Effector memory CD8-positive, alpha-beta T cell (primary cell): ENCODE measurements at places on chromosomes 12 and 14.
A peak's percentile ranks its signal among the peaks of the same experiment; 100 is the strongest.

- no peak for DNase-seq
Measured at GRCh38 chr14:103558071-103558882, 4.2 kb downstream of the BAG5 start.

DNA sequence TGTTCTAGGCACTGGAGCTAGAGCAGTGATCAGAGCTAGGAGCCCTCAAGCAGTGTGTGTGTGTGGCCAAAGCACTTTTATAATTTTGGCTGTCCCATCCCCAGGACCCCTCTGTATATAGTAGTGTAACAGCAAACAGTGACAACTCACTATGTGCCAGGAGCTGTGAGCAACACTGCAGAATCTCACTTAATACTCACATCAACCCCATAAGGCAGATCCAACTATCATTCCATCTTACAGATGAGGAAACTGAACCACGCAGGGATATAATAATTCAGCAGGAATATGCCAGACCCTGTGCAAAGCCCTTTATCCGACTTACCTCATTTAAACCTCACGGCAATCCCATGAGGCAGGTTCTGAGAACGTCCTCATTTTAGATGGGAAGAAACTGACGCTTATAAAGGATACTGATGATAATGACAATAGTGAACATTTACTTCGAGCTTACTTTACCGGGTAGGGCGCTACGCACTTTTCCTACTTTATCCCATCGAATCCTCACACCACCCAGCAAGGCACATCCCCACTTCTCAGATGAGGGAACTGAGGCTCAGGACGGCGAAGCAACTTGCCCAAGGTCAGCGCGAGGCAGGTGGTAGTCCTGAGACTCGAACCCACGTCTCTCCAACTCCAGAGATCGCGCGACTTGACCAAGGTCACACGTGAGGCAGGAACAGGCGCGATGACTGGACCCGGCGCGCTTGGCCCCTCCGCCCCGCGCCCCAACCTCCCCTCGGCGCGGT lies 687 bp downstream of the RAB35 start:
- no peak for DNase-seq

DNA sequence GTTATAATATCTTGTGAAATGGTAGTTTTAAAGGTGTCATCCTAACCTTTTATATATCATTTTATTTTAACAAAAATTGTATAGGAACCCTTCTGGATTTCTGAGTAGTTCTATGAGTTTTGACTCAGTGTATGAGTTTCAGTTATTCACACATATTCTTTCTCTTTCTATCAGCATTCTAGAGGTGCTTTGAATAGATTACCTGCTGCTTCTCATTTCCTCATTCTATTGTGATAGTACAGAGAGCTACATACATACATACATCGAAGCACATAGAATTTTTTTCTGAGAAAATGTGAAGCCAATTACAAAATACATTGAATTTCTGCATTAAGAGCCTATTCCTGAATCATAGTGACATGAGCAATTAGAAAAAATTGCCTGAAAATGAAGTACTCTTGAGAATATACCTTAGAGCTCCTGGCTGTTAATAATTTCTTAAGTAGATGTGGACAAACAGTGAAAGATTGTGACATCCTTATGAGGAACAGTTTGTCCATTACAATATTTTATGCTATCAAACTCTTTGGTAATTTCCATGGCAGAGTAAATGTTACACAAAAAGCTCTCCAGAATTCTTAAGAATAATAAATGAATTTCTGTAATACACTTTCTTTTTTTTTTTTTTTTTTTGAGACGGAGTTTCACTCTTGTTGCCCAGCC lies 556.6 kb downstream of the TRHDE start:
- no peak for DNase-seq

DNA sequence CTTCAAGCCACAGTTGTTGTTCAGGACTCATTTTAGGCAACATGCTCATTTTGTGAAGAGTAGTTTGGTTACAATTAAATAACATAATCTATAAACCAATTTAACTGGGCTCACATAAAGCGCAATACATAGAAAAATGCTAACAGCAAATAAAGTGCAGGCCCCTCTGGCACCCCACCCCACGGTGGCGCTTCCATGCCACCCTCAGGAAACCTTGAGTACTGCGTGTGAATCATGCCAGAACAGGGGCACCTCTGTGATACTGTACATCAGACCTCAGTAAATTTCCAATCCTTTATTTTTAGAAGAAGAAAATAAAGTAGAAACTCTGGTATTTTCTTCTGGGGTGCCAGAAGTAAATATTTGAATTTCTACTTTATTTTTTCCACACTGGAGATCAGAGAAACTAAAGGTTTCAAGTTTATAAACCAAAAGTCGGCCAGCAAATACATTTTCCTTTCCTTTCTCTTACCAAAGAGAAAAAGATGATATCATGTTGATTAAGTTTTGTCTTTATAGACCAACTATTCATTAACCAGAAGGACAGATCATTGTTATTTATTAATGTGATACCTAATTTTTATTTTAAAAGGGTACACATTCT lies 316.8 kb downstream of the PAWR start:
- DNase-seq = no peak

DNA sequence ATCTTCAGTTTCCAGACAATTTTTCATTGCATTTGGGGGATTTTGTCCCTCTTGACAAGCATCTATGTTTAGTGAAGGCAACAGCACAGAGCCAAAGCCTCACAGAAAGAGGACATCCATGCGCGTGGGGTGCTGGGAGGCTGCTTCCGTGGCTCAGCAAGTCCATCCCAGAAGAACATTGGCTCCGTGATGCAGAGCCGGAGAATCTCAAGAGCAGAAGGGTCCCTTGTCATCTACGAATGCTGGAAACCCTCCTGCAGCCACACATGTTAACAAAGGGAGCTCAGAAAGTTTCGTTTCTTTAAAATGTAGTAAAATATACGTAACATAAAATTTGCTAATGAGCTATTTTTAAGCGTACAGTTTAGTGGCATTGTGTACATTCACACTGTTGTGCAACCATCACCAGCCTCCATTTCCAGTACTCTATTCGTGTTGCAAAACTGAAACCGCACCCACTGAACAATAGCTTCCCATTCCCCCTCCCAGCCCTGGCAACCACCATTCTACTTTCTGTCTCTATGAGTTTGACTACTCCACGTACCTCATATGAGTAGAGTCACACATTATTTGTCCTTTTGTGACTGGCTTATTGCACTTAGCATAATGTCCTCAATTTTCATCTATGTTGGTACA lies 185.9 kb downstream of the TTC7B start:
- DNase-seq = no peak

GRCh38 chr12:124359671-124360581 lies 65.0 kb downstream of the RFLNA start:
- DNase-seq = no peak

GRCh38 chr14:65095633-65096205 lies 6.6 kb downstream of the MAX start:
- DNase-seq = no peak

DNA sequence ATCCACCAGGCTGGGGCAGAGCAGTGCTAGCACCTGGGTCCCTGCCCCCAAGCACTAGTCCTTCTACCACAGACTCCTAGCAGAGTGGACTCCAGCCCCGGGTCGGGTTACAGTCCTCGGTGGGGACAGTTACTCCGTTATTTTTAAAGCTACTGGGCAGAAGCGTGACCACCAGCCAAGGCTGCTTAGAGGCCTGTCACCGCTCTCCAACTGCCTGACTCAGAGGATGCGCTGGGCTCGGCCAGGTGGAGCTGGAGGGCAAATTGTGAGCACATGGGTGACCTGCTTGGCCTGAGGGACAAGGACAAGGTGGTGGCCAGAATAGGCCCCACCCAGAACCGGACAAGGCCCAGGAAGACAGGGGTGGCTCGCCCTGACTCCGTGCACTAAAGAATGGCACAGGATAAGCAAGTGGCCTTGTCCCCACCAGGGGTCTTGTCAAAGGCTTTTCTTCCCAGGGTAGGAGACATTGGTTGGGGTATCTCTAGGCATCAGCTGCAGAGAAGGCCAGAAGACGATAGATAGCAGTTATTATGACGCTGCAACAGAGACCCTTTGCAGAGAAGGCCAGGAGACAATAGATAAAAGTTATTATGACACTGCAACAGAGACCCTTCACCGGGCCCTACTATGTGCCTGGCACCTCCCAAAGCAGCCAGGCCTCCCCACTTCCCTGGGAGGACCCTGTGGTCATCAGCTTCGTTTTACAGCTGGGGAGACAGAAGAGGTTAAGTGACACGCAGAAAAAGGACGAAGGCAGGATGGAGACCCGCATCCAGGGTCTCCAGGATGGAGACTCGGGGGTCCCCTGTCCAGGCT lies 1.6 kb downstream of the ABCB9 start:
- DNase-seq = no peak

DNA sequence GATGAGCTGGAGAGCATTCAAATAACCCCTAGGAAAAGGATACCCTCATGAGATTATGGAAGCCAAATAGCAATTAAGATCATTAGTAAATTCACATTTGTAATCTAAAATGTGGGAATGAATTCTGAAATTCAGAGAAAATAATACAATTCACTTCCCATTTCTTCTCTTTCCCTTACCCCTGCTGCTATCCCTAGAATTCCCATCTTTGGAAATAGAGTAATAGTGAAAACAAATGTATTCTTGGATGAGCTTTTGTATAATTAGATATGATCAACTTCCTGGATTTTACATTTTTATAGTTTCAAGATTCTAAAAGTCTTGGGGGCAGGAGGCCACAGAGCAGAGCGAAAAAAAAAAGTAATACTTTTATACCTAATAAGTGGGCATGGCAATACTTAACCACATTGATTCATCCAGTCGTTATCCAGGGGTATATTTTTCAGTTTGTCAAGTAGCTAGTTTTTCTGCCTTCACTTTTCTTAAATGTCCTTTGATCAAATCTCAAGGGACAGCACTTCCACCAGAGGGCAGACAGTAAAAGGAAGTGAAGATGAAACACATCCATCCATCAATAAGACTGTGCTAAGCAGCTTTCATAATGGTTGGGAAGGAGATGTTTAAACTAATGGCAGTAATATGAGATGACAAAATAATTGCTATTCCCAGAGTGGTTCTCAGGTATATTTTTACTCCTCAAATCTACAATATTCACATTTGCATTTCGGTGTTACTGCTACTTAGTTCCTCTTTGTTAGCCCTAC lies 401.3 kb downstream of the DIO2 start:
- DNase-seq = no peak

DNA sequence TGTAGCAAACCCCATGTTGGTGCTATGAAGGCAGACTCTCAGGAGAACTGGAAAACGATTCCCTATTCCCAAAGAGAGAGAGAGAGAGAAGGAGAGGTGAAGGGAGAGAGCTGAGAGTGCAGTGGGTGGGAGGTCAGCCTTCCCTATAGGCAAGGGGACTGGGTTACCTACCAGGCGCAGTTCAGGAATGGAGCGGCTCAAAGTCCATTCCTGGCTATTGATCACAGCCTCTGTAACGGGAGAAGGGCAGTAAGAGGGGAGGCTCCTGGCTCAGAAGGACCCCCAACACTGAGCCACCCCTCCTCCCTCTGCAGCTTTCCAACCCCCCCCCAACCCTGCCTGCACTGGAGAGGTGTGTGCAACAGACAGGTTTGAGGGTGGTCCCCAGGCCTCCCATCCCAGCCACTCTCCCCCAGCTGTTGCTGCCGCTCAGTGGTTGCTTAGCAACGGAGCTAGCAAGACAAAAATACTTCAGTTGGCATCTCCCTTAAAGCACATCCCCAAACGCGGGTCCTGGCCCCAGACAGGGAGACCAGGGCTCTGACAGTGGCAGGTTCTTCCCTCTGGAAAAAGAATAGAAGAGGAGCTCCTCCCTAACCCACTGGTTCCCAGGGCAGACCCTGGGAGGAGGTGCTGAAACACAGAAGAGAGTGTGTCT lies 3.2 kb downstream of the AGAP2 start:
- DNase-seq = no peak

DNA sequence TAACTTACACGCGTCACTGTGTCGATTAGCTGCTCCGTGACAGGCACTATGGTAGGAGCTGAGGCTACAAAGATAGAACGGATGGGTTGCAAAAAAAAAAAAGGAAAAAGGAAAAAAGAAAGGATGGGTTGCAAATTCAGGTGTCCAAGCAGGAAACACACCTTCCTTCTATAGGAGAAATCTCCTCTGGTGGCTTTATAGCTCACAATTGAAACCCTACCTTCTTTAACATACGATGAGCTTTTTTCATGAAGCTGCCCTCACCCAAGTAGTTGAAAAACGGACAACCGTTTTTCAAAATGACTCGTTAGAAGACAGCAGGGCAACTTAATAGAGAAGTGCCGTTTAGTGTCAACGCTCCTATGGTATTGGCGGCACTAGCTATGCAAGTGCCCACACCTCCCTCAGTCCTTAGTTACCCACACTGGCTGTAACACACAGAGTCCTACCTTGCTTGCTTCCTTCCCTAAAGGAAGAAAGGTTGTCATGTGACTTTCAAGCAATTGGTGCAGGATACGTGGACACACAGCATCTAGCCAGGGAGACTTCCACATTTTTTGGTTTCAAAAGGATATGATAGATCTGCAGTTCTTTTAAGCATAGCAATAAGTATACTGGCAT lies 682 bp upstream of the TRIP11 start:
- peak; percentile 13 for DNase-seq

DNA sequence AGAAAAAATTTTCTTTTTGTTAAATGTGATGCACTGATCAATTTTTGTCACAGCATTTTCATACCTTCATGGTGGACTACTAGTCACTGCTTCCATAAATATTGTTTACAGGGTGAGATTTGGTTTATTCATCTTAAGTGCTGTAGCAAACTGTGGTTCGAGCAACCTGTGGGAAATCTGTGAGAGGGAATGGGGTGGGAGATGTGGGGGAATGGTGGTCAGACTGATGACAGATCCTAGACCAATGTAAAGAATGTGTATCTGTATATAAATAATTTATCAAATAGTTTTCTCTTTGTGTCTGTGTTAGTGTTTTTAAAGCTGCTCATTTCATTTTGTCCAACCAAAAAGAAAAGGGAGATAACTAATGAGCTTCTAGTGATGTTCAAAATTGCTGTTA lies 26.7 kb downstream of the CSRP2 start:
- DNase-seq = no peak

GRCh38 chr12:38417101-38417500 lies 100.5 kb downstream of the ALG10B start:
- no peak for DNase-seq

GRCh38 chr14:38199076-38199475 lies 8.6 kb upstream of the SSTR1 start:
- no peak for DNase-seq

DNA sequence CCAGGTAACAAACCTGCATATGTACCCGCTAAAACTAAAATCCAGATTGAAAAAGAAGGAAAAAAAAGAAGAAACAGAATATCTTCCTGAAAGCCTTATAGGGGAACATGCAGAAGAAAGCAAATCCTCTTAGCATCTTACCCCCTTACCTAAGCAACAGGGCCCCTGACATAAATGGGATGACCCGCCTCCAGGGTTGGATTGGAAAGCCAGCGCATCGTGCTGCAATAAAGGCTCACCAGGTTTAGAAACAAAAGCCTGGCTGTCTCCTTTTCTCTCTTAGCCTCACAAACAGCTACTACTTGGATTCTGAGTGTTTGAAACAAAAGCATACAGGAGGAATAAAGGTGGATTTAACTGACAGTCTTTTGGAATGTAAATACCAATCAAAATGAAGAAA lies 13.8 kb upstream of the ADCK1 start:
- no peak for DNase-seq

DNA sequence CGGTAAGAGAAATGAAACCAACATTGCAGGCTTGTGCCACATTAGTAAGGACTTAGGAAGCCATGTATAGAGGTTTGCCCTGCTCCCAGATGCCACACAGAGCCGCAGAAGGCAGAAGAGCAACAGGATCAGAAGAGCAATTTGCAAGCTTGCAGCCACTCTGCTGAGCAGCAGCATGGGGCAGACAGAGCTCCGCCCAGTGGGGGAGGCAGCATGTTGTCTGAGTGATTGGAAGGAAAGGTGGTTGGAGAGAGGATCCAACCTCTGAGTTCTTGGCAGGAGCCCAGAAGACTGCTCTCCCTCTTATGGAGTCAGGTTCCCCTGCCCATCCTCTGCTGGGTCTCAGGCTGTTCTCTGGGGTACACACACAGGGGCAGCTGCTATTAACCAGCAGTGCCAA lies 2.3 kb upstream of the KRT6A start:
- DNase-seq = no peak
